ENCODE measurements at places on chromosomes 3 and 15. TPM values are rescaled to one million over a fixed set of nuclear protein-coding genes. Genes with fewer than 3 reads are reported as not detected.

MBD4 gene
- 22.2 TPM for polyA plus RNA-seq

FAM107A gene
- 0.40 TPM for polyA plus RNA-seq

VWA5B2 gene
- polyA plus RNA-seq = 1.0 TPM

TERC gene
- polyA plus RNA-seq = 2.0 TPM

GPR176 gene
- 2.7 TPM for polyA plus RNA-seq

Measured in hepatocyte (in vitro differentiated cells).